ENCODE measurements at places on chromosomes 2 and 18.

- DNase-seq, result no peak
Measured at GRCh38 chr2:101951296-101951695, 40.5 kb upstream of the IL1R2 start.

DNA sequence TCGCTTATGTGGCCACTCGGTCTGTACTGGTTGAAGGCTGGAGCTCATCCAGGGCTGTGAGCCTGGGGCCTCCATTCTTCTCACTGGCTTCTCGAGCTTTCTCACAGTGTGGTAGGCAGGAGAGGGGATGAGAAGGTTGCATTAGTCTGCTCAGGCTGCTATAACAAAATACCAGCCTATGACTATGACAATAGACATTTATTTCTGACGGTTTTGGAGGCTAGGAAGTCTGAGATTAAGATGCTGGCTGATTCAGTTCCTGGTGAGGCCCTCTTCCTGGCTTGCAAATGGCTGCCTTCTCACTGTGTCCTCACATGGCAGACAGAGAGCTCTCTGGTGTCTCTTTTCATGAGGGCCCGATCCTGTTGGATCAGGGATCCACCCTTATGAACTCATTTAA, 6.2 kb upstream of the STK25 start:
- no peak for DNase-seq

DNA sequence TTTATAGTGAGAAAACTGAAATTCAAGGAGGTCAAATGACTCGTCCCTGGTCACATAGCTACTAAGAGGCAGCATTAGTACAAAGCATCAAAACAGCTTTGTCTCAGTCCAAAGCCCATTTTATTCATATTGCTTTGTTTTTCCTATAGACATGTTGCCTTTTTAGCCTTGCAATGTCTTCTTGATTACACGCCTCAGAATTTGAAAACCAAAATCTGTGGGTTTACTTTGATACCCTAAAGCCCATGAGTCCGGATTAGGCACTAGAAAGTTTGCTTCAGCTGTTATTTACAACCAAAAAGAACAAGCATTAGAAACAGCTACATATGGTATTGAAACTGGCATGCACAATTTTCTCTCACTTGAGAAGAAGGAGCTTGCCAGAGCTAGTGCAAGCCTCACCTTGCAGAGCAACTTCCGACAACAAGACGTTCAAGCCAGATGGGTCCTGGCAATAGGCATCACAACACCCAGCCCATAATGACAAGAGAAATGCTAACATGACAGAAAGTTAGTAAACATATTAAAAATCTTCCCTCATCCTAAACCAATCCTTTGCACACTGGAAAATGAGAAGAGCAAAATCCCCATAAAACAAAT, 276.8 kb downstream of the RIT2 start:
- no peak for DNase-seq

- no peak for DNase-seq
Measured at GRCh38 chr2:8805278-8806210, 31.9 kb downstream of the KIDINS220 start.

DNA sequence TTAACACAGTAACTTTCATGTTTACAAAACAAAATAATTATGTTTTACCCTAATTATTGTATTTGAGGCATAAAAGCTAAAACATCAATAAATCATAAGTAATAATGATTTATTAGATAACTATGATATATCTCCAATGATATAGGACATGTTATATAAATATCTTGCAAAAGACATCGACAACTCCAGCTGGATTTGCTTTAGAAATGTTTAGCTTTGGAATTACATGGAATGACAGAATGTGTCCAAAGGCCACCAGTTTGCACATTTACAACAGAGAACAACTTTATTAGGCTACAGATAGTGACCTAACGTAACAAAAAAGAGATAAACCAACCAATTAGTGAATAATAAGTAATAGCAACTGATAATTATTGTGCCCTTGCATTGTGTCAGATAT, 475.7 kb downstream of the DCC start:
- no peak for DNase-seq

All from activated CD4-positive, alpha-beta T cell treated with anti-CD3 and anti-CD28 coated beads for 36 hours (primary cell).